ENCODE measurements at places on chromosomes 5 and 9.

DNA sequence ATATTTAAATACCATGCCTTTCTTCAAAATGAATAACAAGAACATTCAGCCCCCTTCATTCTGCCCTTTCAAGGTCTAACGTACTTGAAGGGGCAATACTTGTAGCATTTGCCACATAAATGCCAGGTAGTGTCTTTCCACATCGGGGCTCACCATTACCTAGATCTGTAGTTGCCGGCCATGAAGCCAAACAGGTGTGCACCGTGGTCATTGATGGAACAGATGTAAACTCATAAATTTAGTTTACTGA is 193.0 kb downstream of the CD180 start:
- DNase-seq, result no peak

DNA sequence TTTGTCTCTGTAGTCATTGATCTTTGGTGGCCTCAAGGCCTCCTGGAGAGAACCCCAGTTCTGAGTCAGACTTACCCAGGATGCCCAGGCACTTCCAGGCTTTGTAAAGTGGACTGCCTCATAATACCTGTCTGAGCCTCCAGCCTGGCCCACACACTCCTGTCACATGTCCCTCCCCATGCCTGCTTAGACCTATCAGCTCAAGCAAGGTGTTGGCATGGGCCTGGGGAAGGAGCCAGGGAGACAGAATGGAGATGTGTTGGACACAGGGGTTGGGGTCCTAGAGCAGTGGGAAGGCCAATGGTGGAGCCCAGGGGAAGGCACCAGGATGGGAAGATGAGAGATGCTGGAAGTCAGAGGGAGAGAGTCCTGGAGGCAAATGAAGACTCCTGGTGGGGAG is 136.2 kb downstream of the CFAP90 start:
- DNase-seq, result no peak

DNA sequence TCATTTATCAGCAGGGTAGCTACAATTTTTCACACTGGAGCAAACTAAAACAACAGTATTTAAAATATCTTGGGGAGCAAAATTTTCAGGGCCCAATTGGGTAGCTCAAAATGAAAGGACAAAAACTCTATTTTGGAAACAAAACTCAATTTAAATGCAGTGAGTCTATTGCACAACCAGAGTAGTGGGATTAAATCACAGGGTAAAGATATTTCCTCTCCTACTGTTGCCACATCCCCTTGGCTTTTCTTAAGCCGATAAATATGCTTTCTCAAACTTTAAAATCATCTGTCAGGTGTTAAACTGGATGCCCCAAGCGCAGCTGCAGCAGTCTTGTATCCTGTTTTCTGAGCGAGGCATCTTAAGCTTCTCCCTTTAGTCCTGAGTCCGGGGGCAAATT is 1474.3 kb upstream of the CDH9 start:
- no peak for DNase-seq

DNA sequence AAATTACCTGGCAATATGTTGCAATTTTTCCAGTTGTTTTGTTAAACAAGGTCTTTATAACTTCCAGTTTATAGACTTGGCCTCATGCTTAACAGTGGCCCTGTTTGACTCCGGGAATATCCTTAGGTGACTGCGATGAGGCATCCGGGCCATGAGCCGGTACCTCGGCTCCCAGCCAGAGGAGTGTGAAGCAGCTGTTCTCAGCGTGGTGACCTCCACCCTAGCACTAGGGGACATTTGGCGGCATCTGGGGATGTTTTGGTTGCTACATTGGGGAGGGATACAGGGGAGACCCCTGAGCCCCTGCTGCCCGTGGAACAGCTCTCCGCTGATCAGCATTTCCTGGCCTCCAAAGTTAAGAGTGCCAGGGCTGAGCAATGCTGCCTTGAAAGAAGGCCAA is 533.4 kb downstream of the IRX1 start:
- no peak for DNase-seq
